ENCODE measurements at places on chromosomes 4 and X.

DNA sequence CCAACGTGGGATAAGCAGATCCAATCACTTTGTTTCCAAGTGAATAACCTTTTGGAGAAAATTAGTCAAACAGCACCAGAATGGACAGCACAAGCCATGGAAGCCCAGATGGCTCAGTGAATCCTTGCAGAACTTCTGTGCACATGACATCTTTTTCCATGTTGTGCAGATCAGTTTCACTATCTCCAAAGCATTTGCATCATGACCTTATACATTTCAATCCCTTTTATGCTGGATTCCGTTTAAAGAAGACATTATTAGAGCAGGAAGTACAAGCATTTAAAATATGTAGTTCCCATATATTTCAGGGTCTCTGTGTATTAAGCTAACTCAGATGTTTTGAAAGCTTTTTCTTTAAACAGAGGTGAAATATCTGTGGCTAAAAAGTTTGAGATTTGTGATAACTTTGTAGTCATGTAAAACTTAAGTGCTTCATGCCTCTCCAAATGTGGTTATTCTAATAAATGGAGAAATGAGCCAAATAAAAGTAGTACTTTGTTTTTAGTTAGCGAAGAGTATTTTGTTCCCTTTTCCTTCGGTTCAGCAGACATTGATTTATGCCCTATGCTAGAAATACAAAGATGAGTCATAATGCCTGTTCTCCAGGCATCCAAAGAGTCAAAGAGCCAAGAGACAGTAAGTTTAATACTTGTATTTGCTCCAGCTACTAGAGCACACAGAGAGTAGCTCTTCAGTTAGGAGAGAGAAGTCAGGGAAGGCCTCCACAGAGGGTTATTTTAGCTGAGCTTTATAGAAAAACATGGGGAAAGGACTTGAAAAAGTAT is 39.0 kb downstream of the PLAC8 start:
- DNase-seq = no peak

- no peak for DNase-seq
These were observed 48.5 kb downstream of the ZNF141 start for GRCh38 chr4:385934-386707.

GRCh38 chr4:12724510-12724909 is 759.6 kb downstream of the RAB28 start:
- no peak for DNase-seq

DNA sequence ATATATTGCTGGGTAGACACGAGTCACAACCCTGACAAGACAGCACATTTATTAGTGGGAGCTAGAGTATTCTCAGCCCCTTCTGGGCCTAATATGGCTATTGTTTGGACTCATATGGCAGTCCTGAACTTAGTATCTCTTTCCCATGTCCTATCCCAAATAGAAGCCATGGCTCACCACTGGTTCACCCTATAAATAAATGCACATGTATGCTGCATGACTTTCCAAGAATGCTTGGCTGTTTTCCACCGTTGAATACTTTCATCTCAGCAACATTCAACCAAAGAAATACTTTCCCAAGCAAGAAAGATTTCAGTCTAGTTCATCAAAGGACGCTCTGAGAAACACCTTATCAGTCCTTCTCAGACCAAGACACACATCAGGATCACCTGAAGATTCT is 36.7 kb downstream of the SMPX start:
- DNase-seq = no peak

- DNase-seq = peak; percentile 76
These were observed 2.1 kb downstream of the PLCXD1 start for GRCh38 chrX:283115-283845.

DNA sequence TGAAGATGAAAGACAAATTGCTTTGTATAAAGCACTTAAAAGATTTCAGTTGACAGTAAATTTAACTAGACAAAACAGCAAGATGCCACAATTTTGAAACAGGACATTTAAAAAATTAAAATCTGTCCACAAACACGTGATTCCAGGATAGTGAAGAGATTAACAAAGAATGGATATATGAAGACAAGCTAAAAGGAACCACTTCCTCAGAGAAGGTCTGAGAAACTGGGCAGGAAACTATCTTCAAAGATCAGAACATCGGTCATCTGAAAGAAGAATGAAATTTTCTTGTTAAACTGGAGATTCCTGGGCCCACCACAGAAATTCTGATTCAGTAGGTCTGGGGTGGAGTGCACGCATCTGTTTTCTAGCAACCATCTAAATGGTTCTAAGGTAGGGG is 1.4 kb downstream of the RWDD4 start:
- DNase-seq = no peak

- DNase-seq = no peak
These were observed 172.5 kb upstream of the CPEB2 start for GRCh38 chr4:14829795-14830194.

DNA sequence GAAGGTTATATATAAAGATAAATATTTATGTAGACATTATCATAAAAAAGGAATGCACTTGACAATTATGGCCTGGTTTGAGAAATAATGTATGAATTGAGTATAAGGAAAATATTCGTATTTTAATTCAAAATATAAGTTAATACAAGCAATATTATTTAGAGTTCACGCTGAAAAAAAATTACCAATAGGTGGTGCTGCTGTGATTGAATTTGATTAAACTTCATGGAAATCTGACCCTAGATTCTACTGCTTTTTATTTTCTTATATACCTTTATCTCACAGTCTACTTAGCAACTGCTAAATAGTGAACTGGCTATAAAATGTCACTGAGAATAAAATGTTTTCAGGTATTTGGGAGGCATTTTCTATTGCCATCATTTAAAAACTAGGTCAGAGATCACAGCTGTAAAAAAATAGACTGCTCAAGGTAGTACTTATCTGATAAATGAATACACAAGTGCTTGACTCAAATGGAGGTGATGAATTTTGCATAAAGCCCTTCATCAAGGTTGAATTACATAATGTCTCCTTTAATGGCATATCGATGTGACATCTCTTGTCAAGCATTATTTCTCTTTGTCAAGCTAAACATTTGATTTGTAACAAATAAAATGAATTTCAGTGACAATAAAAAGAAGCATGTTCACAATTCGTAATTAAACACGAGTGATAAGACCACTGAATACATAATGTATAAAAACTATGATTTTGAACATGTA is 1638.8 kb upstream of the PCDH7 start:
- DNase-seq = no peak

DNA sequence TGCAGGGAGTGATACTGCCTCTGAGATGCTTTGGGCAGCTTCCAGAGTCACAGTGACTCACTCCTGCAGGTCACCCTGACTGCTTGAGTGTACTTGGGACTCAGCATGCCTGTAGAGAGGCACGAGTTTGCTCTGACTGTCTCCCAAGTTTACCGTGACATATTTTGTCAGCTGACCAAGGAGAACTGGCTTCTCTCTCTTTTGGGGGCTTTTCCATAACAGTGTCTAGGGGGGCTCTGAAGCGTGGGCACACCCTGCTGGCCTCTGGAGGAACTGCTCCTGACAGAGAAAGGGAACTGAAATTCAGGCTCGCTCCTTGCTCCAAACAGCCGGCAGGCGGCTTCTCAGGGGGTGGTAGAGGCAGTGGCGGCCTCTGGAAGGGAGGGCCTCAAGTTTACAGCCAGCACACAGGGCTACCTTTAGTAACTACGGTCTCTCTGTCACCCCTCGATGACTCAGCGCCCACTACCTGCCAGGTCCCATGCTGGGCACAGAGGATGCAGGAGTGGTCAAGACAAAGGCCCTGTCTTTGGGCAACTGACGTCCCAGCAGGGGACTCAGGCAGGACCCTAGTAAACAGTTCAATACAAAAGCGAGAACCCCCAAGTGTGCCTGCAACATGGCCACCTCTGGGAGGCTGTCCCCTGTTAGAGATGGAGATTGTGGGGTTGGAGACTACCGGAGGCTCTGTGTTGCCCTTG is 17.8 kb downstream of the ZNF185 start:
- no peak for DNase-seq

DNA sequence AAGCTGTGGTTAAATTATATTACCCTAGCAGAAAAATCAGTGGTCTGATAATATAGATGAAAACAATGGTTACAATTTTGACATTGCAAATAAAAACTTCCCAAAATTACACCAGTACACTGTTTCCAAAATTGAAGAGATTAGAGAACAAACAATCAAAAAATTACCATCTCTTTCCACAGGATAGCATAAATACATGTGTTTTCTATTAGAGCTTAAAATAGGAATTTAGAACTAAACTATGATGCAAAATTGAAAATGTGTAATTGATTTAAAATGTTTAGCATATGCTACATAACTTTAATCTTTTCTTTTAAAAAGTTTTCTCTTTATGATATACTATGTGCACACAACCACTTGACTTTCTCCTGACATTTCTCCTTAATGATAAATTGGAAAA is 6.7 kb downstream of the EDNRA start:
- DNase-seq = no peak

GRCh38 chr4:151553874-151554273 is 144.9 kb downstream of the FHIP1A start:
- DNase-seq = no peak
